H7 (cell line): ENCODE measurements at places on chromosomes 1 and 21. TPM values are rescaled to one million over a fixed set of nuclear protein-coding genes. Genes with fewer than 3 reads are reported as not detected.

GRCh38 chr21:34909492-34910292 lies 139.4 kb downstream of the RUNX1 start:
- DNase-seq: no peak

DNA sequence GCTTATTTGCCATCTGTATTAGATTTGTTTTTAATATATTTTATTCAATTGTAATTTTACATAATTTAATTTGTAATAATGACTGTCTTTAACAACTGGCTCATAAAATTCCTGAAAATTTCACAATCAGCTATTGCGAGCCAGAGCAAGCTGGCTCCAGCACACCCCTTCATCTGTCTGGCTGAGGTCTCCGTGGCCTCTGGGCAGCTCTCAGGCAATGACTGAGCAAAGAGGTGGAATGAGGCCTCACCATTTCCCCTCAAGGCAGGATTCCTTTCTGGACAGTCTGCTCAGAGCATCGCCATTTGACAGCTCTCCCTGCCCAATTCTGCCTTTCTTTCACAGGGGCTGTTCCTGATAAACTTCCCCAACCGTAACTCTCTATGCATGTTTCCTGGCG lies 5.8 kb upstream of the KANK4 start:
- DNase-seq: no peak

GRCh38 chr1:55043011-55043410 lies 3.7 kb downstream of the PCSK9 start:
- DNase-seq: no peak

DNA sequence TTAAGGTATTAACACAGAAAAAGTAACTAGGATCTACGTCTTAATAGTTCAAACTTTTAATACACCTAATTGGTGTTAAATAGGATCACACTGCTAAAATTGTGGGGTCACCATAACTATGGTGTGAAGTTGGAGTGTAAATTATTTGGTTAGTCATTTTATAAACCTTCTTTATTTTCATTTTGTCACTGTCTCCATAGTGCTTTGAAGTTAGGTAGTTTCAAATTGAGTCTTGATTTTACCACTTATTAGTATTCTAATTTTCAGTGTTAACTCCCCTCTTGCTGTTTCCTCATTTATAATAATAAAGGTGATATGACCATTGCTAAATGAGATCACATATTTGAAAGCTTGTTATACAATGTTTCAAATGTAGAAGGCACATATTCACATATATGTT lies 738.1 kb upstream of the CHRM3 start:
- no peak for DNase-seq

DNA sequence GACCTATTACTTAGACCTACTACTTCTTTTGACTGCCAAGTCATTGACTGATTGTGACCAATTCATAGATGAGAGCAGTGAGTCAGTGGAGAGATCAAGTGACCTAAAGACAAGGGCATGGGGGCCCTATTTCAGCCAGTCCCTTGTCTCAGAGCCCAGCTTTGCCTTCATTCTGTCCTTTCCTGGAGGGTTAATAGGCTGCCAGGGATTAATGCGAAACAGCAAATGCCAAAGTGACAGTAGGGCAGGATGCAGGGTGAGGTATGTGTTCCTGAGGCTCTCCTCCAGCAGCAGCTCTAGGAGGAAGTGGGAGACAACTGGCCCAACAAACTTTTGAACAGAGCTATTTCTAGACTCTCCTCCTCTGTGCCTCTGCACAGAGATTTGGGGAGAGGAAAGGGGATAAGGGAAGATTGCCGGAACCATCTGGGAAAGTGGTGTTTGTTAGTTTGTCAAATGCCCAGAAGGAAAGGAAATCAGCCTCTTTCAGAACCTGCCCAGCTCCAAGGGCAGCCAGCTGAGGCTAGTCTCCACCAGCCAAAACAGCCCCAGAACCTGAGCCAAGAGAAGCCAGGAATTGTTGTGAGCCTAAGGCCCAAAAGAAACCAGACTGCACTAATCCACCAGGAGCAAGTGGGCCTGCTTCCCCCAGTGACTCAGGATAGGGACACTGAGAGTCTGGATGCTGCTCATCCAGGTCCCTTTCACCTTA lies 4.9 kb upstream of the S100A3 start:
- DNase-seq: no peak

DNA sequence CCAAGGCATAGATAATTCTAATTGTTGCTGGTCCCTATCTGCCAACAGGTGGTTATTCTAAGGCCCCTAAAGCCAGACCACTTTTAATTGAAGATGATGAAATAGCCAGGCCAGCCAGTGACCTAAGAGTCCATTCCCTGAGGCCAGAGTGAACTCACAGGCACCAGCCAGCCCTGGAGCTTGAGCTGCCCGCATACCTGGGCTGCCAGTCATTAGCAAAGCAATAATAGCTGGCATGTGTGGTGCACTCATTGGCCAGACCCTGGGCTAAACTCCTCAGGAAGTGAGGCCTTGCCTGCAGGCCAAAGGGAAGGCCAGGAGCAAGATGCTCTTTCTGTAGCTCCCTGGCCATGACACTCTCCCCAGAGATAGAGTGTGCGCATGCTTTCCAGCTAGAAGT lies 180.4 kb upstream of the KLHDC7A start:
- no peak for DNase-seq

DNA sequence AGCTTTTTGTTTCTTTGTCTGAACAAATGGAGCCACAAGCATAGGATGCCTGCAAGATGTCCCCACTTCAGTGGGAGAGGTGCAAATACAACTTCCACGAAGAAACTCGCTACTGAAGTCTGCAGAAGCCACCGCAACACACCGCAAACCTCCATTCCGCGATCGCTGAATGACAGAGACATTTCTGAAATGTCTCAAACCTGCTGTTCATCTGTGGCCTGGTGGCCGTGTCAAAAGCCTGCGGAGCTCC lies 1.0 kb downstream of the TP53BP2 start:
- DNase-seq: no peak

DNA sequence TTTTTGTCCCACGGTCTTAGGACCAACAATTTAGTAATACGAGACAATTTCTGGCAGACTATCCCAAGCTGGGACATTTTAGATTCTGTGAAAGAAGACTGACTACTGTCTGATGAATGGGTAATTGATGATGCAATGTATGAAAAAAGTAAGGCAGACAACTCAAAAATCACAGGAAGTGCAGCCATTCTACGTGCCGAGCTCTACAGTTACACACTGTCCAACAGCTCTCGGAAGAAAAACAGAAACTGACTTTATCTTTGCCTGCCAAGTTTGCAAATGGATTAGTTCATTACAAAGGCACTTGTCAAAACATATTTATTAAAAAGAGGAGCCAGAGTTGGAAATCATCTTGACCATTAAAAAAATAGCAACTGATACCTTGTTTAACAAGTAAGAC lies 31.3 kb downstream of the ZBTB8B start:
- no peak for DNase-seq

DNA sequence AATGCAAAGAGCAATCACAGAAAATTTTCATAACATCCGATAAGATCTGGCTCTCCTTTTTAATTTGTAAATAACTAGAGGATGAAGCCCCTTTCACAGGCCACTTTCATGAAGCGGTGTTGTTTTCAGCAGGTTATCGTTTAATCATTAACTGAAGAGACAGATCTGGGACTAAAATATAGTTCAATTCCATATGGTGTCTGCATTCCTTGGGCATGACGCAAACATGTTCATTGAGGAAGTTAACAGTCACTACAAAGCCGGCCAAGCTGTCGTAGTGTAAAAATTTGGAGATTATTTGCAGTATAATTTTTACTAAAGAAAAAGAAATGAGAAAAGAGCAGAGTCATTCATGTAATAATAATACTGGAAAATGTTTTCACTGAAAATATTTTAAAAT lies 565.2 kb upstream of the ADAMTS5 start:
- no peak for DNase-seq

GRCh38 chr1:168031627-168032026 lies 94.8 kb upstream of the MPC2 start:
- no peak for DNase-seq

DNA sequence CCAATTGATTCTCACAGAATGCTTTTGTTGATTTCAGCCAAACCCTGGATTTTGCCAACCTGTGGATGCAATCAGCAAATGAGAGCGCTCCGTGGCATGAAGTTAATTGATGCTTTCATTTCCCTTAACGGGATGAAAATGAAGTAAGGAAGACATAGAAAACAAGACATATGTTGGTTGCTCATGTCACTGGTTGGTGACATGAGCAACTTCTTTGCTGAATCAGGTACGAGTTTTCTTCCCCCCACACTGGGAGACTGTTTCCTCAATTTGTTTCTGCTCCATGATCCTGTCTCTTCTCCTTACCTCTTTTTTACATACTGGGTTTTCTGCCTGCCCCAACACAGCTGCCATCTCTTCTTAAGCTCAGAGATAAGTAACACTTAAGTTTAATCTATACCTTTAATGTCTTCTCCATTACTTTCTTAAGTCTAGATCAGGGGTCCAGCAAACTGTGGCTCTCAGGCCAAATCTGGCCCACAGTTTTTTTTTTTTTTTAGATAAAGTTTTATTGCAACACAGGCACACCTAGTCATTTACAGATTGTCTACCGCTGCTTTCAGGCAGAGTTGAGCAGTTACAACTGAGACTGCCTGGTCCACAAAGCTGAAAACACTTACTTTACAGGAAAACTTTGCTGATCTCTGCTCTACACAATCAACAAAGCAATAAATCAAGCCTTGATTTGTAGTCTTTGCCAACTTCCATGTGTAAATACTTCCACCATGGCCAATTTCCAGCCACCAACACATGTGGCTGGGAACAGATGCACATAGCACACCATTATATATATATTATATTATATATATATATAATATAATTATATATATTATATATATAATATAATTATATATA lies 13.3 kb downstream of the GPR157 start:
- no peak for DNase-seq

DNA sequence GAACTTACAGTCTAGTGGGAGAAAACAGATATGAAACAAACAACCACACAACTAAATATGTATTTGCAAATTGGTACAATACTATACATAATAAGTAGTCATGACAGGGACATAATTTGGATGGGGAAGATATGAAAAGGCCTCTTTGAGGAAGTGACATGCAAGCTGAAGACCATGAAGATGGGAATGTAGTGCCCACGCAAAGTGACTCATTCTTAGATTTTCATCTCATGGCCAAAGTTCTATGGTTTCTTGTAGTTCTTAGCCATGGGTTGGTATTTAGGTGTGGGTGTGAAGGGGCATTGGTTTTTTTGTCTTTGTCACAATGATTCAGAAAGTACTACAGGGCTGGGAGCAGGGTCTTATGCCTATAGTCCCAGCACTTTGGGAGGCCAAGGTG lies 105.4 kb upstream of the FAM78B start:
- no peak for DNase-seq

DNA sequence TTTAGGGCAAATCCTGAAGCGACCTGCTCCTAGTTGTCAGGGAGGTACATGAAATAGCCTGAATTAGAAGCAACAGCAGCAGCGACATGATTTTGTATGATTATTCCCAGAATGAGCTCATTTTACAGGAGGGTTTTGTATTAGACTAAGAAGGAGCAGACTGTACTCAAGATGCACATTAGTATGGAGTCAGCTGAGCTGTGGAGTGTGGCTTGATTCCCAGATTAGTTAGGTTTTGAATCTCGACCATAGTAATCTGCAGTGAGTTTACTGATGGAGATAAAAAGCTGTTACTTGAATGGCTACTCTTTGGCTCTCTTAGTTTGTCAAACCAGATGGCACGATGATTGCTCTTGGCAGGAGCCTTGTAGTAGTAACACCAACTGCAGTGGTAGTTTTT lies 143.1 kb downstream of the PHTF1 start:
- DNase-seq: no peak

- no peak for DNase-seq
These were observed 51.5 kb downstream of the ATP5PO start for GRCh38 chr21:33864150-33864549.

- DNase-seq: no peak
These were observed 39.5 kb downstream of the EPHB2 start for GRCh38 chr1:22749919-22750684.

GRCh38 chr1:29852248-29852647 lies 615.9 kb downstream of the PTPRU start:
- DNase-seq: no peak

DNA sequence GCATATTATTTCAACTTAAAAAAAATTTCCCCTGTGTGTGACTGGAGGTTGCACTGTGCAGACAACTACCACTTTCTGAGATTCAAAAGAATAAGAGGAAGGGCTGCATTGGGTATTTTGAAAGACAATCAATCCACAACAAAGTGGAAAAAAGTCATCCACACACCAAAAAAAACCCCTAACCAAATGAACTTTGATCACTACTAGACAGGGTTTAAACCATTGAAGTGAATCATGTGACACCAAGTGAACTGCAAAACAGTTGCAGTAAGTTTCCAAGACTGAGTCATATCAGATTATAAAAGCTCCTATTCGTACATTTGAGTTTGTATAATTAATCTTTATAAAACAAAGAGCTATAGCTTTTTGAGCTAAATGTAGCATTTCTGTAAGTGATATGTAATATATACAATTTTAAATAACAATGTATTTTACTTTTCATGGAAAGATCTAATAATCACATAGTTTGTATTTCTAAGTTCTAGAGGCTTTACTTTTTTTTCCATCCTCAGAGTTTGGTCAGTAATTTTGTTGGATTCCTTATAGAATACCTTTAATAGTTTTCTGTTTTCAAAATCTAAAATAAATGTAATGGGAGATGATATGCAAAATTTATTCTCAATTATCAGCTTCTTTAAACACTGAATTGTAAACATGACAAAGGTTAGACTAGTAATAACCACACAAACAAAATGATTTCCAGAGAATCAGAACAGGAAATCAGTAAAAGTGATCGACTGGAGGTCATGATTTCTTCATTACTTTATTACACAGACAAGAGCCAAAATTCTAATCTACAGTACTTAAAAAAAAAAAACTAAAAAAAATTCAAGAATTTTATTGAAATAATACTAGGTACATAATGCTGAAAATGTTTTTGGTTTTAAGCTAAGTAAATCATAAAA lies 50.5 kb upstream of the GFI1 start:
- DNase-seq: no peak

CLDN17 gene
- total RNA-seq: not detected in 2 replicates

FLG2 gene
- not detected in 2 replicates for total RNA-seq

VTCN1 gene
- total RNA-seq: not detected in 2 replicates

ANKRD34A gene
- total RNA-seq: 0.52 and 0.62 TPM in 2 replicates

AGTRAP gene
- total RNA-seq: 162 and 166 TPM in 2 replicates

ARHGAP30 gene
- total RNA-seq: 0.11 TPM in 1 of 2 replicates, not detected in the other

VASH2 gene
- 50.9 and 74.6 TPM in 2 replicates for total RNA-seq

LIN28A gene
- 863 and 868 TPM in 2 replicates for total RNA-seq

MIXL1 gene
- total RNA-seq: 27.5 and 61.1 TPM in 2 replicates

SPRR2G gene
- total RNA-seq: 0.26 TPM in 1 of 2 replicates, not detected in the other

TINAGL1 gene
- 11.5 and 14.2 TPM in 2 replicates for total RNA-seq

UBXN10 gene
- total RNA-seq: 0.73 and 1.4 TPM in 2 replicates
